ENCODE measurements at places on chromosomes 7 and 10. TPM values are rescaled to one million over a fixed set of nuclear protein-coding genes. Genes with fewer than 3 reads are reported as not detected.

GRCh38 chr7:157900556-157900955 is 563.8 kb downstream of the DNAJB6 start:
- no peak for DNase-seq

DNA sequence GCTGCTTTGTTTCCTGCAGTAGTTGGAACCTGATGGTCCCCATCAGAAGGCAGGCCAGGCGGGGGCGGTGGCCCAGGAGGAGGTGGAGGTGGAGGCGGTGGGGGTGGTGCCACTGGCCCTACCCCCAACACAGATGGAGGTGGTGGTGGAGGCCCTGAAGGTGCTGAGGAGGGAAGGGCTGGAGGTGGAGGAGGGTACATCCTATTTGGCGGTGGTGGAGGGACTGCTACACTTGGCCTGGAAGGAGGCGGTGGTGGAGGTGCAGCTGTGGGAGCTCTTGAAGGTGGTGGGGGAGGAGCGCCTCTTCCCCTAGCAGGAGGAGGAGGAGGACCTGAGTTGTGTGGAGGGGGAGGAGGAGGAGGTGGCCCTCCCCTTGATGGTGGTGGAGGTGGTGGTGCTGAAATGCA is 36.8 kb downstream of the LMOD2 start:
- DNase-seq: no peak

DNA sequence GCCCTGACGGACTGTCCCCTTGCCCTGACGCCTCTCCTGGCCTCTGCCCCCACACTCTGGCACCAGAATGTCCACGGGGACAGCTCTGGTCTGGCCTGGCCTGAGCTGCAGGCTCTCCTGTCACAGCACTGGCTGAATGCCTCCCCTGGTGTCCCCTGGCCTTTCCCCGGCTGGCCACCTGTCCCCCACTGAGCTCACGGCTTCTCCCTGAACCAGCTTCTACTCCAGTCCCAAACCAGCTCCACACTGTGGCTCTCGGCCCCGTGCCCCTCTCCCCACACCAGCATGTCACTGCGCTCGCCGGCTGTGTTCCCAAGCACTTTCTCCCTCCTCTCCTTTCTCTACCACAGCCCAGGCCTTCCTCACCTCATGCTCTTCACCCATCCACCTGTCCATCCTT is 386.4 kb downstream of the DNAJB6 start:
- DNase-seq: no peak

DNA sequence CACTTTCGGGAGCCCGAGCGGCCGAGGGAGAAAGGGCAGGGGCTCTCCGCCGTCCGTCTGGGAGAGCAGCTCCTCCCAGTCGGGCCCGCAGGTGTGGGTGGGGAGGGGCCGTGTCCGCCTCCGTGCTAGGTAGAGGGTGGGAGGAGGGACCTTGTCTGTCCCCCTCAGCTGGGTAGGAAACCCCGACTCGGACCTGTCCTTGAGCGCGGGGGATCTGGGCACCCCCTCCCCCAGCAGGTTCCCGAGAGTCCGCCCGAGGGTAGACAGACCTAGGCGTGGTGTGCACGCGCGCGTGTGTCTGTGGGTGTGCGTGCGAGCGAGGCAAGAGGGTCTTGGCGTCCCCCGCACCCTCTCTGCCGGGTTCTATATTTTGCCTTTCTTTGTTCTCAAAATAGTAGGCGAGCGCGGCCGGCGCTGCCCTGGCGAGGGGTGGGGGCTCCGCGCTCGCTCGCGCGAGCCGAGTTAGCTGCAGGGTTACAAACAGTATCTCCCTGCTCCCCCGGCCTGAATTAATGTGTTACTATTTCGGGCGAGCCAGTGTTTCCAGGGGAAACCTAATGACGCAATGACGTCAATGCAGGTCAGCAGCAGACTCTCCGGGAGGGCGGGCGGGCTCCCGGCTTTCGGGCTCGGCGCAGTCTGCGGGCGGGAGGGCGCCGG is 73.9 kb upstream of the LEP start:
- DNase-seq: no peak

- DNase-seq: peak; percentile 86
Measured at GRCh38 chr7:102272075-102272916, 14.4 kb upstream of the SH2B2 start.

DNA sequence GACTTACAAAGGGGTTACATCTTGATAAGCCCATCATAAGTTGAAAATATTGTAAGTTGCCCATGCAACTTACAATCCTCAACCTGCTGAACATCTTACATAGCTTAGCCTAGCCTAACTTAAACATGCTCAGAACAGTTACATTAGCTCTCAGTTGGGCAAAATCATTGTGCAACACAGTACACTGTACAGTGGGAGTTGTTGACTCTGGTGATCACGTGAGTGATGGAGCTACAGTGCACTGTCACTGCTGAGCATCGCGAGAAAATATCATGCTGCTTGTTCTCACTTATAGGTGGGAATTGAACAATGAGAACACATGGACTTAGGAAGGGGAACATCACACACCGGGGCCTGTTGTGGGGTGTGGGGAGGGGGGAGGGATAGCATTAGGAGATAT is 214.9 kb upstream of the ZMIZ1 start:
- DNase-seq: no peak

Gene TMEM140
- 33.4 TPM for total RNA-seq

Gene SPDYE16
- not detected for total RNA-seq

Gene COL13A1
- total RNA-seq: not detected

Gene GARIN1A
- total RNA-seq: 3.6 TPM

Gene MSMB
- total RNA-seq: not detected

Measured in Peyer's patch (tissue), 4 donors.